Motor neuron (in vitro differentiated cells): ENCODE measurements at places on chromosomes 5 and 9. TPM values are rescaled to one million over a fixed set of nuclear protein-coding genes. Genes with fewer than 3 reads are reported as not detected.

PCDHA3 gene
- total RNA-seq, result 1.6 TPM in 2 replicates

- ATAC-seq, result no peak
Measured at GRCh38 chr9:113956901-113957300, 80.8 kb downstream of the ZNF618 start.

- ATAC-seq, result no peak
Measured at GRCh38 chr9:115211413-115212124, 93.6 kb upstream of the TNC start.

DNA sequence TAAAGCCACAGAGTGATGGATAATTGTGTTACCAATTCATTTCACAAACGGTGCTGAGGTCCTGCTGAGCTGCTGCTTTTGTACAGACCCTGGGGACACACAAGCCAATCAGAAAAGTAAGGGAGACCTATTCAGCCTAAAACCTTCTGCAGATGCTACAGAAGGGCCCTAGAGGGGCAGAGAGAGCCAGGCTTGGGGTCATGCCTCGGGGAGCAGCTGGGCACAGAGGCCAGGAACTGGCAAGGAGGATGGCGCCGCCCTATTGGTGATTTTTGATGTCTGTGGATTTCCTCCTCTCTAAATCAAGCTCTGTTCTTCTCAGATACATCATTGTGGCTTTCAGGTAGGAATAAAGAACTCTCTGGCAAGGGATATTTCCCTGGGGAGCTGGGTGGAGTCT, 181.9 kb downstream of the ZNF462 start:
- no peak for ATAC-seq

DNA sequence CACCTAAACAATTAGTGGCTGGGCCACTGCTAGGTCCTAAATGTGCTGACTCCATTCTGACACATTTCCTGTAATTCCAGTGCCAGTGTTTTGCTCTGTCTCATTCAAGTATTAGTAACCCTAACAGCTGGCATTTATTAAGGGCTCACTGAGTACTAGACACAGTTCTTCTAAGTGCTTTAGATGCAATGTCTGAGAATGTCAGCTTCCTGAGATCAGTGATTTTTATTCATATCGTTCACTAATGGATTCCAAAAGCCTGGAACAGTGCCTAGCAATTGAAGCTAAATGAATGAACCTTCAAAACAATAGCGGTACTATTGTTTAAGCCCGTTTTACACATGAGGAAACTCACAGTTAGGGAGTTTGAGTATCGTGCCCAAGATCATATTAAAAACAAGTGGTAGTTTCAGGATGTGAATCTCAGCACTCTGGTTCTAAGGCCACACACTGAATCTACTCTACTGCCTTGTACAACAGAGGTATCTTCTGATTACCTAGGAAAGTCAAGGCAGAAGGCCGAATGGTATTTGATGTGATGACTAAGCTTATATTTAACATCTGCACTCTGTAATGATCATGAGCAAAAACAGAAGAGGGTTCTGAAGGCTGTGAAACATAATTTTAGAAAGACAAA, 304.0 kb downstream of the PJA2 start:
- peak; percentile 57 for ATAC-seq

DNA sequence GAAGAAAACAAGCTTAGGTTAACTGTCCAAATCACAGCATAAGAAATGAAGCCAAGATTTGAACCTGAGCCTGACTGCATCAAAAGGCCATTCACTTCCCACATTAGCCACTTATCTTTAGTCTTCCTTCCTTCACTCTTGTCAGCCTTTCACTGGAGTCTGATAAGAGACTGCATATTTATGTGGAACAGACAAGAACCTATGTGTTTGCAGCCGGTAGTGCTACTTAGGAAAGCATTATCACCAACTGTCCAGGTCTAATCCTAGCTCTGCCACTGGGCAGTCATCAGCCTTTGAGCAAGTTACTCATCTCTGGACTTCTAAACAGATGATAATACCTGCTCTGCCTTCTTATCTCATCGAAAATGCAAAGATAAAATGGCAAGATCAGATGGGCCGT, 12.1 kb upstream of the ATP6V0E1 start:
- ATAC-seq, result no peak

- ATAC-seq, result no peak
Measured at GRCh38 chr9:97596906-97597305, 36.3 kb downstream of the TSTD2 start.

- ATAC-seq, result peak; percentile 70
Measured at GRCh38 chr5:172303572-172304335, 20.2 kb upstream of the UBTD2 start.

ZSWIM6 gene
- 18.1 and 23.3 TPM in 2 replicates for total RNA-seq

WDR31 gene
- total RNA-seq, result 3.8 and 4.2 TPM in 2 replicates

- no peak for ATAC-seq
Measured at GRCh38 chr5:168106008-168106761, 185.3 kb upstream of the WWC1 start.

- ATAC-seq, result no peak
Measured at GRCh38 chr5:32283539-32284377, 29.0 kb downstream of the MTMR12 start.

DOCK2 gene
- 14.9 and 19.0 TPM in 2 replicates for total RNA-seq

GRCh38 chr5:90534922-90535321, 5.5 kb upstream of the LYSMD3 start:
- no peak for ATAC-seq

TAF1L gene
- 0.07 TPM in 1 of 2 replicates, not detected in the other for total RNA-seq

ARL14EPL gene
- 0.21 TPM in 1 of 2 replicates, not detected in the other for total RNA-seq
